GM04503 (cell line): ENCODE measurements at places on chromosomes 7 and 10.

DNA sequence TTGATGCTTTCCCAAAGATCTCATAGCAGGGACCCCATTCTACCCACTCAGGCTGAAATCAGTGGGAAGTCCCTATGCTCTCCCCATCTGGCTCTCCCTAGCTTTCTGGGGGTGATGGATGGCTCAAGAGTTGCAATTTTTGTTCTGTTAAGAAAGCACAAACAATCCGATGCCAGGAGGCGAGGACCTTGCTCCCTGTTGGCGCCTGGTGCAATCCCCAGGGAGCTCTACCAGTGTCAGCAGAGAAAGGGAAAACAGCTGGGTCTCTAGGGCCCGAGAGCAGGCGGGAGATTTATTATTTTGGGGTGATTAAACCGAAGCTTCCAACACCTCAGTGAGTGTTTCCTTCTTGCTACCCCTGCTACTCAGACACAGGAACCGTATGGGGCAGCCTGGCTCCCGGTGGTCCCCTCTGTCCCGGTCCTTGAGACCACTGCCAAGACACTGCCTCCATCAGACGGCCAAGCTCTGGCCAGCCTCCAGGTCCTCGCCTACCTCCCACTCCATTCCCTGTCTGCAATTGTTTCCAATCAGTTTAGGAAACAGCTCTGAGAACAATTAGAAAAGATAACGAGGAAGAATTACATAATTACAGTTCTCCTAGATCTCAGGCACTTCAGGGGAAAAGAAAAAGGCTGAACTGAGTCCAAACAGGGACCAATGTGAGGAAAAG, 147.9 kb downstream of the PLXNA4 start:
- DNase-seq: no peak

DNA sequence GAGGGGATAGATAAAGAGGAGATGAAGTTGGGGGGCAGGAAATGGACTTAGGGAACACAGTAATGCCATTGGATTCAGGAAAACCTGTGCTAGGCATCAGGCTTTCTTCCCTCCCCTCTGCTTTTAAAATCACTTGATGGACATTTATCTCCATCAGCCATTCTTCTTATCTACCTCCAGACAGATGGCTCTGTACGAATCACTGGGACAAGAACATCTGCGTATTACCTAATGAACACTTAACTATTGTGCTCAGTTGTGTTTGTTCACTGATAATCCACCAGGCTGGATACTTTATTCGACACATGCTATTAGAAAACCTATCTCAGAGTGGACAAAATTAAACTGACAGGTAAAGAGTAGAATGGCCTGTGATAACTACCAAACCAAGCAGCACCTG, 40.0 kb downstream of the TNKS2 start:
- DNase-seq: no peak

- no peak for DNase-seq
Measured at GRCh38 chr10:21162948-21163347, 265.8 kb upstream of the NEBL start.

DNA sequence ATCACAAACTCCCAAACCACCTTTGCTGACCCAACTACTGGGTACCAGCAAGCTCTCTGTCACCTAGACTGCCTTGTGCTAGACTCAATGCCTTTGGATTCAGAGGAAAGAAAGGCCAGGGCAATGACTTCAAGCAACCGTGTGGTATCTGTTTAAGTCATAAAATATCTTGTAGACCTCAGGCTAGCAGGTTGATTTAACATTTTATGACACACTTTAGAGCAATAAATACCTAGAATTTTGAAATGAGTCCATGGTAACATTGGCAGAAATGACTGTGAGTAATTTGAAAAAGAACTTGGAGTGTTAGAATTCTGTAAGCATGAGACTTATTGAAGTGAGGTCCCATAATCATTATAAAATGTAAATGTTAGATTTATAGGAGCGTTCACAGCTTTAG, 87.2 kb downstream of the TWIST1 start:
- no peak for DNase-seq

GRCh38 chr10:120926611-120927010, 75.4 kb downstream of the WDR11 start:
- DNase-seq: no peak
